ENCODE measurements at places on chromosomes 11 and 22.

DNA sequence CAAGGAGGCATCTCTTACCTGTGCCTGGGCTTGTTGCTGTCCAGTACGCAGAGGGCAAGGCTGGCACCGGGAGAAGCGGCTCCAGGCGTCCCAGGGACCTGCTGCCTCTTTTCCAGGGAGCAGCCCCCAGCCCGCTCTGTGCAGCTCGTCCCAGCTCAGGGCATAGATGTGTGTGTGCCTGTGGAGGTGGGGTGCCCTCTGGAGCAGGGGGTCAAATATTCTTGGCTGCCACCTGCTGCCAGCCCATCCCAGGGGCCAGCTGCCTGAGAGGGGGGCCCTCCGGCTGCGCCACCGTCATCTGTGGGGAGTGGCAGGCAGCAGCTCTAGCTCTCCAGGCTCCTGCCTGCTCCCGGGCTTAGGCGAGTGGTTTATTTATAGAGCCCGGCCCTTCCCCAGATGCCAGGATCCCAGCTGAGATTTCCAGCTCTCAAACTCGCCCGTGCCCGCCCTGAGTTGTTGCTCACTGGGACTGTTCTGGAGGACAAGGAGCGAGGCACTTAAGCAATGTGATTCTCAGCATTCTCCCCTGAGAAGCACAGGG lies 87.5 kb downstream of the RTL6 start:
- DNase-seq = no peak

- DNase-seq = no peak
These were observed 68.1 kb upstream of the LMO1 start for GRCh38 chr11:8331767-8332166.

DNA sequence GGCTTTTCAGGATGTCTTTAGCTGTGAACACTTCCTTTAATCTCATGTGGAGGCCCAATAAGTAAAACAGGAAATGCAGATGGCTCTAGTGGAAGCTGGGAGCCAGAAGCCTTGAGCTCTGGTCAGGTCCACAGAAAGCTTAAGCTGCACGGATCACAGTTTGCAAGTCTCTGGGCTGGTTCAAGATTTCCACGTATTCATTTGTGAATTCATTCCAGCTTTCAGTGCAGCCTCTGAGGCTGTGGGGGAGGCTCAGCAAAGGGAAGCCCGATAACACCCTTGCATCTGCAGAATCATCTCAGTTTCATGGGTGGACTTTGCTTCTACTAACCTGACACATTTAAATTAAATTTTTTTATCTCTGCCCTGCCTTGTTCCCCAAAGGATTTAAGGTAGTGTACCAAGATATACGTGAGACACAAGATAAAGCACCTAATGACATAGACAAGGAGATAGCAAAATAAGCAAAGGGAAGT lies 65.6 kb downstream of the ISX start:
- DNase-seq = no peak

DNA sequence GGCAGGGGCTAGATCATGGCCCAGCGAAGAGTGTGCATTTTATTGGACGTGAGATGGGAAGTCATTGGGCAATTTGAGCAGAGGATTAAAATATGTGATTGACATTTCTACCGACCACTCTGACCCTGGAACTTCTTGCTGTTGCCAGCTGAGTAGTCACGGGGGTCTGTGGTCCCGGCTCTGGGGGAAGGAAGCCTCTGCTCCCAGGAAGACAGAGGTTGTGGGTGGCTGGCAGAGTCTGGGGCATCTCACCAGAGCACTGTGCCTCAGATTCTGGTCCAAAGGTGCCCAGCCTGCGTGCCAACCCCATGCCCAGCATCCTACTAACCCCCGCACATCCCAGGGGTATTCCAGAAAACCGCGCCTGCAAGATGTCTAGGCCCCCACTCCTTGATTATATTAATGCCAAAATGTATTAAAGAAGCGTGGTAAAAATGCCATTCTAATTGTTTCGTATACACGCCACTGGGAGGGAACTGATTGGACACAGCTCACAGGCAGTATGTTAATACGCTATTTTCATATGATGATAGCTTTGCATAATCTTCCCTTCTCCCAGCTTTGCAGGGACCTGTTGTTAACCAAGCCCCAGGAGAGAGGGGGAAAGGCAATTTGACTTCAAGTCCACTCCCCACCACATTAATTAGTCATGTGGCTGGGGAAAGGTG lies 25.3 kb upstream of the LMO1 start:
- no peak for DNase-seq

DNA sequence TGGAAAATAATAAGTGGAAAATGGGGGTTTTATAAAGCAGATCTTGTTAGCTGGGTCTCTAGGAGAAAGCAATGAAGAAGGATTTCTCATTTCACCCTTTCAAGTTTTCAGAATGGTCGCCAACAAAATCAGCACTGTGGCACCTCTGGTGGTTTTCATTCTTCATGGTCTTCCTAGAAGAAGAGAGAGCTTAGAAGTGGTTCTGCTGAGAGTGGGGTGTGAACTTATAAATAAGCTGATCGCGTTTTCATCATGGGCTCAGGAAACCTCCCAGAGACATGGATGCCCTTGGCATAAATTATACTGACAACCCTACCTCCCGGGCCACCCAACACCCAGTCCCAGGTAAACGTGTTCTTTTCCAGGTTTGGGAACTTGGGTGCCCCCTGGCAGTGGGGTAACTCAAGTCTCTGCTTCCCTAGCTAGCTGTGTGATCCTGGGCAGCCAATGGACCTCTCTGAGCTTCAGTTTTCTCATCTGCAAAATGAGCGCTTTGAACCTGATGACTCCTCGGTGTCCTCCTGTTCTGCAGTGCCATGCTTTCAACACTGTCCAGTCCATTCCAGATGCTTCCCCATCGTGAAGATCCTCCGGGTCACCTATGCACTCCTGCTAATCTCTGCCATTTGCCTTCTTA lies 72.6 kb upstream of the GRAMD1B start:
- DNase-seq = no peak

DNA sequence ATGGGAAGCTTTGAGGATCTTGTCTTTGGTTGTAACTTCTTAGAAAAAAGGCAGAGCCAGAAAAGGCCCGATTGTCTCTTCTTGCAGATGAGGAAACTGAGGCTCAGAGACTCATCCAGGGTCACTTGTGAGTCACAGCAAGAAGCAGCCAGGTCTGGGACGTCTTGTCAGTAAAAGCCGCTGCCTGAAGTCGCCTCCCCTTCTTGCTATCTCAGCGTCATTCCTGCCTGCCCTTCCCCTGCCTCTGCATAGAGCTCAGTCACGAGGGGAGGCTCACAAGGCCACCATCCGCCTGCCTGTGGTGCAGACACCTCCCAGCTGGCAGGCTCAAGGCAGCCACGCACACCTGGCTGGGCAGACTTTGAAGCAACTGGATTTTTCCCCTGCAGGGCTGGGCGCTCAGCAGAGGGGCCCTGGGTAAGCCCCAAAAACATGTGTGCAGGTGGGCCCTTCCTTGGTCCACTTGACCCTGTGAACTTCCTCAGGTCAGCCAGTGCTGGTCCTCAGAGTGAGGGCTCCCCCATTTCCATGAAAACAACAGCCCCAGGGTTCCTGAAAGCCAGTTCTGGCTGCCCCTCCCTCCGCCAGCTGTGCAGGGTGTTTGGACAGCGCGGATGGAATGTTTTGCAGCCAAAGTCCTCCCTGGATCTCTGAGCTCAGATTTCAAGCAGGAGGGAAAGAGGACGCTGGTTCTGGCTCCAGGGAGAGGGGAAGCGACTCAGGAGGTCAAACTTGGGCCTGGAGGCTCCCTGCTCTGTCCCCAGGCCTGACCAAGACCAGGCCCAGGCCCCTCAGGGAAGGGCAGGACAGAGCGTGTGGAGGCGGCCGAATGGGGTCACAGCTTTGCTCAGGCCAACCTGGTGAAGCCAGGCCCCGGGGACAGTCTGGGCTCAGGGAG lies 6.0 kb upstream of the RAB3IL1 start:
- DNase-seq = no peak

- DNase-seq = no peak
These were observed 114.9 kb upstream of the TMEM45B start for GRCh38 chr11:129700701-129701100.

GRCh38 chr11:15139096-15139770 lies 24.5 kb downstream of the INSC start:
- no peak for DNase-seq

- DNase-seq = no peak
These were observed 52.9 kb downstream of the NCAPD3 start for GRCh38 chr11:134170919-134171281.

- DNase-seq = no peak
These were observed 105.8 kb downstream of the KCNQ1 start for GRCh38 chr11:2550606-2550970.

GRCh38 chr11:72828081-72828567 lies 13.9 kb downstream of the ATG16L2 start:
- DNase-seq = no peak

GRCh38 chr11:28539239-28540030 lies 431.2 kb downstream of the METTL15 start:
- no peak for DNase-seq

- no peak for DNase-seq
These were observed 43.1 kb downstream of the FDX1 start for GRCh38 chr11:110472858-110473257.

DNA sequence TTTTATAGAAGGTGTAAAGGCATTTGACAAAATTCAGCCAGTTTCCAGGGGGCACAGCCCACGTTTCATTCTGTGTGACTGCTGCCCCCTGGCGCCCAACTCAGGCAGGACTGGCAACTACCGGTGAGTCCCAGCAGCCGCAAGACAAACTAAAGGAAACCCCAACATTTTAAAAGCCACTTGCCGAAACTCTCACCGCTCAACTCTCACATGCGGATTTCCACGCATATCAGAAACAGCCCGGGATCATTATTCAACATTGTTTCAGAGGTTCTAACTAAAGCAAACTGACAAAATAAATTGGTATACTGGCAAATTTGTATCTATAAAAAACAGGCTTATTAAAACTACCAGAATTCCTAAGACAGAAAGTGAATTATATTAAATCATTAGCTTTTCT lies 48.2 kb downstream of the MORC2 start:
- DNase-seq = peak; percentile 88

DNA sequence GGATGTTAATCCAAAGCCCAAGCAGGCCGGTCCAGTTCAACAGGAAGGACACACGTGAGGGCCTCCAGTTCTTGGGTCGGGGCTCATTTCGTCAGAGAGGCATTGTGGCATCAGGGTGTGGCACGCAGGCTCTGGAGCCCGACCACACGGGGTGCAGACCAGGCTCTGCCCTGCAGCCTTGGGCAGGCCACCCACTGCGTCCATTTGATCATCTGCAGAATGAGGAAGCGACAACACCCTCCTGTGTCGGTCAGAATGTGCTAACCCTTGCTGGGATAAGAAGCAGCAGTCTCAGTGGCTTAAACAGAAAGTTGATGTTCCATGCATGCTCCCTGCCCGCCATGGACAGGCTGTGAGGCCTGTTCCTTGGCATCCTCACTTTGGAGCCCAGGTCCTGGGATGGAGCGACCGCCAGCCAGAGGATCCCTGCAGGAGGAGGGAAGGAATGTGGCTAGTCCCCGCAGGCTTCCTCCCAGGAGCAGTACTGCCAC lies 10.8 kb downstream of the RIBC2 start:
- no peak for DNase-seq

DNA sequence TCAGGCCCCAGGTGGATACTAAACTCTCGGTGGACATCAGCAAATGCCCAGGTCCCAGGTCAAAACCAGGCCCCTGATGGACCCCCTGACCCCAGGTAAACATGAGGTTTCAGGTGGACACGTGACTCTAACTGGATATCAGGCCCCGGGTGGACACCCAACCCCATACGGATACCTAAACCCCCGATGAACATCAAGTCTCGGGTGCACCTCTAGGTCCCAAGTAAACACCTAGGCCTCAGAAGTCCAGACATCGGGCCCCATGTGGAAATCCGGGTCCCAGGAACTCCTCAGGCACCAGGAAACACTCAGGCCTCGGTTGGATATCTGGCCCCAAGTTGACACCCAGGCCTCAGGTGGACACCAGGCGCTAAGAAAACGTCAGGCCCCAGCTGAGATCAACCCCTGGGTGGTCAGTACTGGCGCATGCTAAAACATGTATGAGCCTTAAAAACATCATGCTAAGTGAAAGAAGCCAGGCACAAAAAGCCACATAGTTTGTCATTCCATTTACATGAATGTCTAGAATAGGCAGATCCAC lies 54.4 kb upstream of the SEPTIN5 start:
- no peak for DNase-seq

DNA sequence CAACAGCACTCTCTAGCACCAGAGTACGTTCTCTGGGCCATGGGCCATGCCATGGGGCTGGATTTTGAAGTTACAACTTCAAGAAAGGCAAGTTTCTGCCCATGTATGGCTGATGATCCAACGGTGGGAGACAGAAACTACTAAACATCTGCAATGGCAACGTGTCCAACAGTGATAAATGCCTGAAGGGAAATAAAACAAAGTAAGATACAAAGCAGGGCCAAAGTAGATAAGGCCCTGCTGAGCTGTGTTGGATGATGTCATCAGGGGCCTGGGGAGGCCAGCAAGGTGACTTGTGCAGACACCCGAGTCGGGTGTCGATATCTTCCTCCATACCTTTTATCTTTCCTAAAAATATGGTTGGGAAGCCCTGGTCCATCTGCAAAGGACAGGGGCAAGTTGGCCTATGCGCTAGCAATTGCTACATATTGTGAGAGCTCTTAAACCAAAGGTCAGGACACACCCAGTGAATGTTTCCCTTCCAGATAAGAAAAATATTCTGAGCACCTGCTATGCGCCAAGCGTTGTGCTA lies 487.2 kb downstream of the MN1 start:
- no peak for DNase-seq

GRCh38 chr11:63512816-63513215 lies 6.9 kb downstream of the LGALS12 start:
- DNase-seq = no peak

GRCh38 chr11:119445379-119445778 lies 22.4 kb upstream of the THY1 start:
- no peak for DNase-seq

DNA sequence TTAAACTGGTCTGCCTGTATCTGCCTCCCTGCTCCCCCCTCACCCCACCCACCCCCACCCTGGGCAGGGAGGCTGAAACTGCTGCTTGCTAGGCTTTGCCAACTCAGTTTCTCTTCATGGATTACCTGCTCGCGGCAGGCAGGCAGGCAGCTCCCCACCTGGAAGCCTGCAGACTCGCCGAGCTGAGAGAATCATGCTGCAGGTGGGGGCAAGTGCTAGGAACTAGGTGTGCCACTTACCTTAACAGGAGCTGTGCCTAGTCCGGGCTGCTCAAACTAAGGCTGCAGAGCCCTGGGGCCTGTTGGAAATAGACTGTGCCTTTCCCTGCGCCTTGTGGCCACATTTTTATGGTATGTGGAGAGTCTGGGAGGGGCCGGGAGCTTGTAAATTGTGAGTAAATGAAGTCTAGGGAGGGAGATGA lies 30.3 kb downstream of the MARK2 start:
- DNase-seq = no peak

DNA sequence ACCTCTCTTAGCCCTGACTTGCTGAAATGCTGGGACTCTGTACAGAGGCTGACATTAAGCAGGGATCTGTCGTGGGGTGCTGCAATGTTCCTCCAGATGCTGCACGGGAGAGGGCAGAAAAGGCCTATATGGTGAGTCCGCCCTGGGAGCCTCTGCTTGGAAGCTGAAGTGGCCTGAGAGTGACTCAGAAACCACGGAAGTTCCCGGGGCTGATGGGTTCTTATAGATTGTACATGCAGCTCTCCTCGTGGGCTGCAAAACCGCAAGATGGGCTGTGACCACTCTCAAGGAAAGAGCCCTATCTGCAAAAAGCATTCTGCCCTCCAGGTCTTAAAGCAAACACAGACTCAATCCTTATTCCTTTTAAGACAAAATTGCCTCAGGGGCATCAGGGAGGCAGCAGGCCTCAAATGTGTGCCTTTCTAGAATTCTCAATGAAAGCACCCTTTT lies 5.8 kb upstream of the SLC43A3 start:
- DNase-seq = no peak

- no peak for DNase-seq
These were observed 176.6 kb upstream of the RAG2 start for GRCh38 chr11:36774603-36775002.

- no peak for DNase-seq
These were observed 12.0 kb downstream of the TBC1D22A start for GRCh38 chr22:46774253-46774979.

All from activated CD4-positive, CD25-positive, alpha-beta regulatory T cell (primary cell).